ENCODE measurements at places on chromosomes 7 and 10.

GRCh38 chr10:68559251-68559650, 886 bp upstream of the TET1 start:
- DNase-seq = no peak

- DNase-seq = no peak
Observed at GRCh38 chr7:92633211-92633906, 43.2 kb upstream of the FAM133B start.

GRCh38 chr7:106870983-106871410, 5.9 kb downstream of the PIK3CG start:
- no peak for DNase-seq

- DNase-seq = no peak
Observed at GRCh38 chr7:123492485-123492884, 41.9 kb downstream of the IQUB start.

DNA sequence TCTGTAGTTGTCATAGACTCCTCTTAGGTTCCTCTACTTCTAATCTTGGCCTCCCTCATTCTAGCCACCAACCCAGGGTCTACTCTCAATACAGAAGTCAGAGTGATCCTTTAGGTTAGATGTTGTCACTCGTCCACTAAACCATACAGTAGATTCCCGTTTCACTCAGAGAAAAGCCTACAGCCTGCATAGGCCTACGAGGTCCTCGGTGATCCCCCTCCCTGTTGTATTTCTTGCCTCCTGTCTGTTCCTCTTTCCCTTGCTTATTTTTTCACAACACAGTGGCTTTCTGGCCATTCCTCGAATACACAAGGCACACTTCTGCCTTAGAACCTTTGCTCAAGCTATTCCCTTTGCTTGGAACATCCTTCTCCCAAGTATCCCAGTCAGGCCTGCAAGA, 183.0 kb upstream of the PRSS1 start:
- DNase-seq = no peak

- no peak for DNase-seq
Observed at GRCh38 chr7:106249488-106249887, 35.3 kb downstream of the NAMPT start.

DNA sequence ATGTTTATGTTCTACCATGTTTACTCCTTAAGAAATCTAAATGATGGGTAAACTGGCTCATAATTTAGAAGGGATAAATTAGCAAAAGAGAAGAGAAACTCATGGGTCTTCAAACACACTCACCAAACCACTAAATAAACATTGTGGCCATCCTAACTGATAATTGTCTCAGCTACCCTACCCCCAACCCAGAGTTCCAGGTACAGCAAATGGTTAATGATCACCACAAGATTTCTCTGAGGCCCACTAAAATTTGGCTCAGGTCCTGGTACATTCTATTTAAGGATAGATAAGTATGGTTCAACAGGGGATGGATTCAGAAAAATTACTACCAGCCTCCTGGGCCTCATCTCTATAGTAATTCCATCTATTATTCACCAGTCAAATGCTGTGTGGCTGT, 21.4 kb downstream of the SLC25A13 start:
- DNase-seq = no peak

DNA sequence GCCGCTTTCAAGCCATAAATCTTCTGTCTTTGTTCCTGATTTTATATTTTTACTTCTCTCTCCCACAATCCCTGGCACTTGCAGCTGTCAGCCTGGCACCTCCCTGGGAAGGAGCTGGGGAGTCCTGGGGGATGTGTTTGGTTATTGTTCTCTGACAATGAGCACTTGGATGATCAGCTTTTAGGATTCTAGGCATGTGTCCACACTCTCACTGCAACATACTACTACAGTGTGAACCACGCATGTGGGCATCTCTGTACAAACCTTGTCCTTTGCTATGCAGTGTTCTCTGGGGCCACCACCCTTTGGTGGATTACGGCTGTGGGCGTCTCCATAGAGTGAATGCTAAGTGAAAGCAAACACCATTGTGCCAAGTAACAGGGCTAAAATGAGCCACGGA, 168.4 kb upstream of the KMT2E start:
- DNase-seq = no peak

GRCh38 chr7:106883456-106884026, 18.5 kb downstream of the PIK3CG start:
- no peak for DNase-seq

- no peak for DNase-seq
Observed at GRCh38 chr7:72335561-72336381, 76.4 kb downstream of the CALN1 start.

DNA sequence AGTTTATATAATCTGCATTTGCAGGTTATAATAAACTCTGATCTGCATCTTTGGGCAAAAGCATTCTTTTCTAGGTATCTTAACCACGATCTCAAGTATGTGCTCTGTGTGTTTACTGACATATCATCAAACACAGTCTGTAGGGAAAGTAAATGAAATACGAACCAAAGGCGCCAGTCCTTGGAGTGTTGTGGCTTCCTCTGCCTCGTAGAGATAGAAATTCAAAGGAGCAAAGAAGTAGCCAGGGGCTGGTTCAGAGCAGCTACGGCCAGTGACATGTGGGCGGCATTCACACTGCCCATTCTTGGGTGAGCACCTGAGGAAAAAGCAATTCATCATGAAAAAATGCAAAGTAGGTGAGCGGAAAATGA, 38.7 kb downstream of the LAMB4 start:
- no peak for DNase-seq

DNA sequence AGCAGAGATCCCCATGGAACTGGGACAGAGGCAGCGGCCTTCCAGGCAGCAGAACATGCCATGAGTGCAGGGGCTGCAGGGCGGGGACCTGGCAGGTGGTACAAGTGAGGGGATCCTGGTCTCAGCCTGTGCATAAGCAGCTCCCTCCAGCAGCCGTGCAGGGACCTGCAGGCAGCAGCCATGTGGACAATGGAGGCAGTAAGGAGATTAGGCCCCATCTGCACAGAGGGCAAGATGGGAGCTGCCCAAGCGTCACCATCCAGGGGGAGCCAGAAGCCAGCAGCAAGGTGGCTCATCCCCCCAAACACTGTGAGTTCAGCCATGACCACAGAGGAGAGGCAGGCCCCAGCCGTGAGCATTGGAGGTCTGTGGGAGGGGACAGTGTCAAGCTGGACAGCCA, 3.1 kb downstream of the DDC start:
- no peak for DNase-seq

DNA sequence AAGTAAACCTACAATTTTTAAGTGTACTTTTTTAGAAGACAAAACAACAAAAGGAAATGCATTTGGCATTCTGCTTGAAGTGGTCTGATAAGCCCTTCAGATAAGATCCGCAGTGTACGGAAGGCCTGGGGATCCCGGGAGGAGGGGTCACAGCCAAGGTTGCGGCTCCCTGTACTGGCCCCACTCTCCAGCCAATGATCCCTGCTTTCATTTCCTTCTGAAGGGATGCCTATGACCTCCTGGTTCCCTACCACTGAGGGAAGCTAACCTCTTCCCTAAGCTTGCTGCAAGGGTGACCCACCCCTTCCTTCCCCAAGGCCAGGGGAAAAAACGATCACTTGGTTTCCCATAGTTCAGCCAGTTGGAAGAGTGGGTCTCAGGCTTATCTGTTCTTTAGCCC, 5.3 kb downstream of the DENND2A start:
- DNase-seq = no peak

GRCh38 chr7:135886345-135887132, 90.6 kb downstream of the MTPN start:
- no peak for DNase-seq

DNA sequence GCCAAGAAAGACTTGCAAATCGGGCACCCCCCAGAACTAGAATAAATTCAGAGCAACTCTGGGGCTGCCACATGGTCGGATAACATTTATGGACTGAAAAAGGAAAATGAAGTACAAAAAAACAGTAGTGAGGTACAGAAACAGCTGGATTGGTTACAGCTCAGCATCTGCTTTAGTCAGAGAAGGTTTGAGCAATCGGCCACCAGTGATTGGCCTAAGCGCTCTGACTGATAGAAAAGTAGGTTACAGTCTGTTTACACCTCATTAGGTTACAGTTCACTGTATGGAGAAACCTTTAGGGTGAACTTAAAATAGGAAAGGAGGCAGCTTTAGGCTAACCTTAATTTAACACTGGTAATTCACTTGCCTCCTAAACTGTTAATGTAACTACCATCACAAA, 102.0 kb upstream of the DKK1 start:
- DNase-seq = no peak

DNA sequence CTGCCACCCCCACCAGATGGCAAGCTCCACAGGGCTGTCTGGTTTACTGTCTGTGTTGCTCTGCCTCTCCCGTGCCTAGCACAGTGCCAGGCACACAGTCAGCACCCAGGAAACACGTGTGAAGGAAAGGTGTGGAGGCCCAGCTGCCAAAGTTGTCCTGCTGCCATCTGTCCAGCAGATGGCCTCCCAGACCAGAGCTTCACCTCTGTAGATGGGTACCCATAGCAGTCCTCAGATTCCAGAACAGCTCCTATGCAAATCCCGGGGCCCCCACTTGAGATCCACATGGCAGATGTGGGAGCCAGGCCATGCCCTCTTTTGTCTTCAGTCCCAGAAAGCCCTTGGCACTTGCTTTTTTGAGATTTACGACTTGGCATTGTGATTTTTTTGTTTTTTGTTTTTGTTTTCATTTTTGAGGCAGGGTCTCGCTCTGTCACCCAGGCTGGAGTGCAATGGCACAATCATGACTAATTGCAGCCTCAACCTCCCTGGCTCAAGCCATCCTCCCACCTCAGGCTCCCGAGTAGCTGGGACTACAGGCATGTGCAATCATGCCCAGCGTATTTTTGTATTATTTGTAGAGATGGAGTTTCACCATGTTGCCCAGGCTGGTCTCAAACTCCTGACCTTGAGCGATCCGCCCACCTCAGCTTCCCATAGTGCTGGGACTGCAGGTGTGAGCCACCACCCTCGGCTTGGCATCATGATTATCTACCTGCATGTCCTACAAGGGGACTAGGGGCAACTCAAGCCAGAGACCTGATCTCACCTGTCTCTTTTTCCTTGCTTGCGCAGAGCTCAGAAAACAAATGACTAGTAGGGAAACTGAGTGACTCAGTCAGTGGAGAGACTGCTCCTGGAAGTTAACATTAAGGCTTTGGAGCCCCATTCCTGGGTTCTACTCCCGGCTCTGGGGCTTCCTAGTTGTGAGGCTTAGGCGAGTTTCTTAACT, 16.9 kb upstream of the PALD1 start:
- no peak for DNase-seq

GRCh38 chr7:159026271-159027055, 118.2 kb downstream of the VIPR2 start:
- no peak for DNase-seq

DNA sequence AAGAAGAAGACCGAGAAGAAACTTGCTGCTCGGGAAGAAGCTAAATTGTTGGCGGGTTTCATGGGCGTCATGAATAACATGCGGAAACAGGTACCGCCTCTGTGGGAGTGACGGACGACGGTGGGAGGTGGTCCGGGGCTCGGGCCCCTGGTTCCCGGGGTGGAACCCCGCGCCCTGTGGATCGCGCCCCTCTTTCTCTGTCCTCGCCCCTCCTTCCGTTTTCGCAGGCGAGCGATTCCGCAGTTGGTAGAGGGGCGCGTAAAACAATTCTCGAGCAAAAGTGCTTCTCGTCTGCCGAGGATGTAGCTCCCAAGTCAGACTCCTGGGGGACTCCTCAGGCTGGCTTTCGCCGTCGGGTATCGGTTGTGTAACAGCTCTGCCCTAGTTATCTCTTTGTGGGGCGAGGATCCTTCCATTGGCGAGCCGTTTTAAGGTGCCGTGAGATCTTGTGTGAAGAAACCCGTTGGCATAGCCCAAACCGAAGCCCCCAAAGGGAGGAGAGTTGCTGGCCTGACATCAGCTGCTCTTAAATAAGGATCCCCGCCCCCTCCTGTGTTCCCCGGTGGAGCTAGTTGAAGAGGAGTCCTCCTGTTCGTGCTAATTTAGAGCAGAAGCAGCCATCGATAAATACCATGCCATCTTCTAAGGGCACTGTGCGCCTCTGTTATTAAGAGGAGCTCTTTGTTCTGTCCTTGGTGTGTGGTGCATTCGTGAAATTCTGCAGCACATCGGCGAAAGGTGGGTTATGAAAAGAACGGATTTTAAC, 655 bp downstream of the KLHL7 start:
- DNase-seq = no peak

DNA sequence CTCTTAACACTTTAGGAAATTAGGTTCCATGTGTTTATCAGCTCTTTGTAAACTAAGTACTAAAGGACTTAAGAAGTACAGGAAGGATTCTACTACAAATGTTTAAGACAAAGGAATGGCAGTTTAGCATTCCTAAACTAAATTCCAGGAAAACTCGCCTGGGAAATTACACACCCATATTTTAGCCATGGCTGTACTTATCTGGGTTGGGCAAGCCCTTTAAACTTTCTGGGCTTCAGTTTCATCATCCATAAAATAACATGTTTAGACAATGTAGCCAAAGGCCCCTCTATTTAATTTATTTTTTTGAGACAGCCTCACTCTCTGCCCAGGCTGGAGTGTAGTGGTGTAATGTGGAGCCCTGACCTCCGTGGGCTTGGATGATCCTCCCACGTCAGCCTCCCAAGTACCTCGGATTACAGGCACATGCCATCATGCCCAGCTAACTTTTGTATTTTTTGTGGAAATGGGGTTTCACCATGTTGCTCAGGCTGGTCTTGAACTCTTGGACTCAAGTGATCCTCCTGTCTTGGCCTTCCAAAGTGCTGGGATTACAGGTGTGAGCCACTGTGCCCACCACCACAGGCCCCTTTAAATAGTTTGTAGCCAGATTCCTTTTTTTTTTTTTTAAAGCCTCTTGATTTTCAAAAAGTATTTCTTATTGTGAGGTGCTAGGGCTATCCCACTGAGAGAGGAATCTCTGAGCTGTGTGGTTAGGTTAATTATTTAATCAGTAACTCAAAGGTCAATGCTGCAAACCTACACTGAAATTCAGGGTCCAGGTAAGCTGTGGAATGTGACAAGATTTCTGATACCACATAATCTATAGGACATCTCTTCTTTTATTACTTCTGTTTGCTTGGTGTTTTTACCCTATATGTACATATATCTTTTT, 32.1 kb downstream of the TMEM60 start:
- no peak for DNase-seq

DNA sequence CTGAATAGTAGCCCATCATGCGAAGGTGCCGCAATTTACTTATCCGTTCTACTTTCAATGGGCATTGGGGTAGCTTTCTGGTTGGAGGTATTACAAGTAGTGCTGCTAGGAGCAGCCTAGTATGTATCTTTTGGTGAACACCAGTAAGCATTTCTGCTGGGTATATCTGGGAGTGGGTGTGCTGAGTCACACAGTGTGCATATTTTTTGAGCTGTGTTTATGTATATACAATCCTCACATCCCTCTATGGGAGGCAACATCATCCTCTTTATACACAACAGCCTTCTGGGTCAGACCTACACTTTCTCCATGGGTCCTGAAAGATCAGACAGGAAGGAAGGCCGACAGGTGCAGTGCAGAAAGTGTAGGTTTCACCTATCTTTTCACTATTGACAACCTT, 36.3 kb downstream of the PYROXD2 start:
- DNase-seq = no peak

DNA sequence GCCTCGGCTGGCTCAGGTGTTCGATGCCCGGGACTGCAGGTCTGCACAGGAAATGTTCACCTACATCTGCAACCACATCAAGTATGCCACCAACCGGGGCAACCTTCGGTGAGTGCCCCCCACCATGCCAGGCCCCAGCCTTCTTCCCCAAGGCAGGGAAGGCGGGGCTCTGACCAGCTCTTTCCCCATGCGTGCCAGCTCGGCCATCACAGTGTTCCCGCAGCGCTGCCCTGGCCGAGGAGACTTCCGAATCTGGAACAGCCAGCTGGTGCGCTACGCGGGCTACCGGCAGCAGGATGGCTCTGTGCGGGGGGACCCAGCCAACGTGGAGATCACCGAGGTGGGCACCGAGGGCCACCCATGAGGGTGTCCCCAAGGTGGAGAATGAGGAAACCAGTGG, 7.5 kb downstream of the NOS3 start:
- DNase-seq = no peak
